ENCODE measurements at places on chromosomes 1 and 21.

DNA sequence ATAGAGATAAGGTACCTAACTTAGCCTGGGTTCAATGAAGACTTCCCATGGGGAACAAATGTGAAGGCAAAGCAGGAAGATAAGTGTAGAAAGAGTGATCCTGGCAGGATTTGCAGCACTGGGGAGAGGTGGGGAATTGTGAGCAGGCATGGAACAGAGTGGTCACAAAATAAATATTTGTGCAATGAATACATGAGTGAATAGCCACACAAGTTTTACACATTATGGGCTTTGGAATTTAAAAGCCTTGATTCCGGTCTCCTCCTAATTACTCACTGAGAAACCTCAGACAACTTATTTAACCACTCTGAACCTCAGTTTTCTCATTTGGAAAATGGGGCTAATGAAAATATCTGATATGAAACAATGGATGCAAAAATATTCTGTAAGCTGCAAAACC, 148.3 kb downstream of the ELAVL4 start:
- DNase-seq, result no peak

DNA sequence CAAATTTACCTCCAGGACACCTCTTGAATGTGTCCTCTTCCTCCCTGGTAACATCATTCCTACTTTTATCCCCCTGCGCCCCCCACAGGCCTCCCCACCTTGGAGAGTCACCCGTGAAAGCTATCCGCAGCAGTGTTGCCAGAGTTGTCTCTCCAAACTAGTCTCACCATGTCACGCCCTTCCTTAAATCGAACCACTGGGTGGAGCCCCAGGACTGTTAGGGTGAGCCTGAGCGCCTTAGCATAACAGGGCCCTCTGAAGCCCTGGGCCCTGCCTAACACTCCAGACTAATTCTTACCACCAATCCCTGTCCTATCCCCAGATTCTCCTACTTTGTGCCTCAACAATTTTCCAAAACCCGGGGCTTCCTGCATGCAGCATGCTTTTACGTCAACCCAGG, 35.0 kb downstream of the HSD3B2 start:
- no peak for DNase-seq

- no peak for DNase-seq
Observed at GRCh38 chr21:41772351-41773080, 5.7 kb upstream of the RIPK4 start.

DNA sequence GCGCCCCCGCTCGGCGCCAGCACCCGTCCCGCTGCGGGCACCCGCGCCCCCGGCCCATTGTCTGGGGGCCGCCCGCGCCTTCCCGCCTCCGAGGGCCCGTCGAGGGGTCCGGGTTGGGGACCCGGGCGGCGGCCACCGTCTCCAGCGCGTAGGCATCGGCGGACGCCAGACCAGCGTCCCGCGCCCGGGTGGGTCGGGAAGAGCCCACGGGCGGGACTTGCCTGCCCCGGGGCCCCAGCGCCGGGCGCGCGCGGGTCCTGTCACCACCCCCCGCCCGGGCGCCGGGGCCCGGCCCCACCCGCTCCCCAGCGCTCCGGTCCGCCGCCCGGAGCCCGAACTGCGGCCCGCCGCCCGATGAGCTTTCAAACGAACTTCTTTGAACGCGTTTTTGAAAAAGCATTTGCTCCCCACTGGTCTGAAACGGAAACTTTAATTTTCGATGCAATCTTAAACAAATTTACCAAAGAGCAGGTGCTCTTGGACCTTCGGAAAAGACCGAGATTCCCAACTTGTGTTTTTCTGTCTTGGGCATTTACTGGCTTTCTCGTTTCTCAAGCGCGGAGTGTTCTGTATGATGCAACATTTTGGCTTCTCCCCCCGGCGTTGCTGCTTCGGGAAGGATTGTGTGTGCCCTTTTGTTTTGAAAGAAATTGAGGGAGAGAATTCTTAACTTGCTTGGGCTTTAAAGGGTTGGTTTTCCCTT, 615 bp downstream of the CLIC4 start:
- DNase-seq, result peak; percentile 14

GRCh38 chr1:114531094-114531493, 20.1 kb upstream of the TRIM33 start:
- no peak for DNase-seq

DNA sequence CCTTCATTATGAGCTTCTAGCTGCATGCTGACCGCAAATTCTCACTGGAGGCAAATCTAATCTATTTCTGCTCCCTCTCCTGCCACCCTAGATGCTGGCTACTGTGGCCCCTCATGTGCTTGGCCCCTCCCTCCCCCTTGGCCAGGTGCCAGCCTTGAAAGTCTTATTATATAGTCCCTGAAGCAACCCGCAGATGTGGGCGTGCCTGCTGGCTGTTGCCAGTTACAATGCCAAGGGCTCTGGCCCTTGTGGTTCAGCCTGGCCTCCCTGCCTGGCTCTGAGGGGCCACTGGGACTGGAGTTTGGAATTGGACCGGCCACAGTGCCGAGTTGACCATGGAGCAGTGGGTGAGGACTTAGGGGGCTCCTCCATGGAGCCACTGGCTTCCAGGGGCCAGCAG, 78.9 kb upstream of the ACTRT2 start:
- no peak for DNase-seq

GRCh38 chr1:8184301-8184700, 133.6 kb upstream of the SLC45A1 start:
- DNase-seq, result no peak

DNA sequence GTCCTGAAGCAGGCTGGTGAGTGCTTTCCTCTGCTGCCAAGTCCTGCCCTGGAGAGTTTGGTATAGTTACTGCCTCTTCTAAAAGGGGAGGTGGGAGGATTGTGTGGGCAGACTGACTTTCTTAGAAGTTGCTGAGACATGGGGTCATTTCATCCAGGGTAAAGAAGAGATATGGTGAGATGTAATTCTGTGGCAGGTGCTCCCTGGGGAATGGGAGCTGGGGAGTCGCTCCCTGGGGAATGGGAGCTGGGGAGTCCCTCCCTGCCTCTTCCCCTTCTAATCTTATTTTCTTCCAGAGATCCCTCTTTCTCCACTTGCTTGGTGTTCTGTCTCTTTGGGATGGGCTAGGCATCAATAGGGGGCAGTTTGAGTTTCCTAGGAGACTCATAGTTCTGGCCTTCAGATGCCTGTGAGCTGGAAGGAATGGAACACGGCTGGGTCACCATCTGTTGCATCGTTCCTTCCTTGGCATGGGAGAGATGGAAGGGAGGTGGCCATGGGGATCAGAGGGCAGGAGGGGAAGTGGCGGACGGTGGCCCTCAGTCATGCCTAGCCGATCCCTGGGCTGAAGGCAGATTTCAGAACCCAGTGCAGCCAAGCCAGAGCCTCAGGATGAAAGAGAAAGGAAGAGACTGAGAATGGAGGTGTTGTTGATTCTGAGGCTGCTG, 59.0 kb downstream of the NFASC start:
- no peak for DNase-seq
